ENCODE measurements at places on chromosomes 12 and 14.

- DNase-seq, result no peak
These were observed 816.9 kb downstream of the AACS start for GRCh38 chr12:125882141-125882540.

- DNase-seq, result no peak
These were observed 101.9 kb downstream of the NCOR2 start for GRCh38 chr12:124465473-124465872.

GRCh38 chr14:96403409-96403808 lies 11.5 kb downstream of the AK7 start:
- no peak for DNase-seq

DNA sequence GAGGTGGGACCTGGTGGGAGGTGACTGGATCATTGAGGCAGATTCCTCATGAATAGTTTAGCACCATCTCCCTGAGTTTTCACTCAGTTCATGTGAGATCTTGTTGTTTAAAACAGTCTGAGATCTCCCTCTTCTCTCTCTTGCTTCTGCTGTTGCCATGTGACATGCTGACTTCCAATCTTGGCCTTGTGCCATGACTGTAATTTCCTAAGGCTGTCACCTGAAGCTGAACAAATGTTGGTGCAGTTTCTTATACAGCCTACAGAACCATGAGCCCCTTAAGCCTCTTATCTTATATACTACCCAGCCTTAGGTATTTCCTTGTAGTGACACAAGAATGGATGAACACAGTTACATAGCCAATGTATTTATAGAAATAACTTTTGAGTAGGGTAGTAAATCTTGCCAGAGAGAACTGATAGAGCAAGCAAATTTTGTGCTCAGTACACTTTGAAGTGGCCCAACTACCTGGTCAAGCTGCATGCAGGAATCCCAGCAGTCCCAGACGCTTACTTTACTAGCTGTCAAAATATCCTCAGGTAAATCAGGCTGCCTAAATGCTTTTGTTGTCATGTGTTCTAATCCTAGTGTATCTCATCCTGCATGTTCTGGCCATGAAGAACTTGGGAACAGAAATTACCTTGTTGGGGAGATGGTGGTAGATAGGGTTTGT lies 445.6 kb upstream of the MIS18BP1 start:
- no peak for DNase-seq

GRCh38 chr12:129877411-129877810 lies 26.4 kb downstream of the TMEM132D start:
- no peak for DNase-seq

GRCh38 chr12:88662961-88663360 lies 82.7 kb upstream of the KITLG start:
- no peak for DNase-seq

- DNase-seq, result no peak
These were observed 5.9 kb downstream of the ERC1 start for GRCh38 chr12:996881-997280.

DNA sequence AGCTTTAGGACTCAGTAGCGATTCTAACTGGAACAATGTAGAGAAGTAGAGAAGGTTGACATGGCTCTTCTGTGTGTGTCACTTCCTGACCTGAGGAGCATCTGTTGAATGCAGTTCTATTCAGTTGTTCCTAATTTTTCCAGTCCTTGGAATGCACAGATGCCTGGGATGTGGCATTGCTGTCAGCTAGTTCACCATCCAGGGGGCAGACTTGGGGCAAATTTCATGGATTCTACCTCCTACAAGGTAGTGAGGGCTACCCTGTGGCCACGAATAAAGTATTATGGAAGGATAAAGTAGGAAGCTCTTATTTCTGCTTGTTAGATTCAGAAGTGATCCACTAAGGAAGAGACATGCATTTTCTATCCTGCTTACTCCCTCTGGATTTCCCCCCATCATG lies 74.4 kb upstream of the GPATCH2L start:
- no peak for DNase-seq

DNA sequence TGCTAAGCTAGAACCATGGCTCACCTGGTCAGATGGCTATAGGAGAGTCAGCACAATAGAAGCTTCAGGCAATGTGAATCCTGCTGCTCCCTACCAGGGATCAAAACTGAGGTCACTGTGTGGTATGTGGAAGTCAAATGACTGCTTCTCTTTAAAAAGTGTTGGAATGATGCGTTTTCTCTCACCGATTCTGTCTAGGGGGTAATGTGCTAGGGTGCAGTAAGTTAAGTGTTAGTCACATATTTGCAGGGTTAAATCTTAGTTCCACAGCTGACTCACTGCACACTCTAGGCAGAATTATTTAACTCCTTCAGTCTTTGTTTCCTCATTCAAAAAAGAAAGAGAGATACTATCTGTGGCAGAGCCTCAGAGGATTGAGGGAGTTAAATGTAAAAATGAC lies 696.6 kb downstream of the DIO2 start:
- DNase-seq, result no peak

- DNase-seq, result no peak
These were observed 2.9 kb downstream of the CDKN1B start for GRCh38 chr12:12720052-12720451.

DNA sequence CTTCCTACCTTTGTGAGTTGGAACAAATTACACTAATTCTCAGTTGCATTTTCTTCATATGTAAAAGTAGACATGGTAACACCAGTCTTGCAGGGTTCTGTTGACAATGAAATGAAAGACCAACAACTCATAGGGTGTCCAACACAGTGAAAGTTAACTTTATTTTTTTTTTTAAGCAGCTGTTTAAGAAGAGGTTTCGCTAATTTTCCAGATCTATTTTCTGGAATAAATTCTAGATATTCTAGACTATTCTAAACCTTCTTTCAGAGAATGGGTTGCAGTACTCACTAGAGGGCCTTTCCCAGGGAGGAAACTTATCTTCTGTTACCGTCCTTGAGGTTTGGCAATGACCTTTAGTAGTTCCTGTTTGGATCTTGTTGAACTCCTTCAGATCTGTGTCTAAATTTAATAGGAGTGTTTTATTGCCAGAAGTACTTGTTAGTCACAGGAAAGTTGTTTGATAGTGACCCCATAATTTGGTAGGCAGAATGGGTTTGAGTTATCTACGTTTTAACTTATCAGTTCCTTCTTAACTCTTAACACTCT lies 2.8 kb upstream of the ART4 start:
- no peak for DNase-seq

All from right hindlimb (tissue), 1 donor.